Retina (tissue), 1 donor: ENCODE measurements at places on chromosomes 7 and 10.
A peak's percentile ranks its signal among the peaks of the same experiment; 100 is the strongest.

DNA sequence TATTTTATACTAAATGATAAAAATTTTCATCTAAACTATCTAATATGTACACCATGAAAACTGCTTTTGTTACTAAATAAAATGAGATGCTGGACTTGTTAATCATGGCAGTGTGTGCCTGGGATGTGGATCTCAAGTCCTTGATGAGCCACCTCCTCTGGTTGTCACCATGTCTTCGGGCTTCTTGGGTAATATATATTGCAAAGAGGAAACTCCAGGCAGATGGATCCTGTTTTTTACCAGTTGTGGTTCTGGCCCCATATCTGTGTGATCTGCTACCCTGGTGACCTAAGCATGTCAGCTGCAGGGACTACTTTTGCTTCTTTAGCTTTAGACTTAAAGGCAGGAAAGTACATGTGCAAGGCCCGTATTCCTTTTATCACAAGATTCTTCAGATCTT lies 46.2 kb downstream of the TMEM60 start:
- DNase-seq, result no peak

- DNase-seq, result no peak
Measured at GRCh38 chr7:13151978-13152377, 464.5 kb downstream of the ARL4A start.

DNA sequence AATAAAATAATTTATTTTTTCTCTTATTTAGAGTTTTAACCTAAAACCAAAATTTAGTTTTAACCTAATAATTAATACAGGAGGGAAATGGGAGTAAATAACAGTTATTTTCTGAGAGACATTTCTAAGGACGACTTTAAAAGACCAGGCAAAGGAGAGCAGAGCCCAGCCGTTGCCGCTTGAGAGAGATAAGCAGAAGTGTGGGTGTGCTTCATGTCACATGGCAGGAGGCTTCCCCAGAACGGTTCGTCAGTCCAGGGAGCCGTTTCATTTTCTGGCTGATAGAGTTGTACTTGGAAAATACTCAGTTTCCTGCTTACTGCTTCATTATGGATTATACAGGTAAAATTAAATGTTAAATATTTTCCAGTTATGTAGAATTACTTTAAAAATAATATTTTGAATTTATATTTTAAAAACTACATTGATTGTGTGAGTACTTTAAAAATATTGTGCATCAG lies 61.4 kb downstream of the ST7 start:
- no peak for DNase-seq

- no peak for DNase-seq
Measured at GRCh38 chr7:55325371-55325792, 39.8 kb upstream of the LANCL2 start.

- peak; percentile 70 for DNase-seq
Measured at GRCh38 chr10:93630625-93631557, 18.6 kb downstream of the PDE6C start.

GRCh38 chr10:48533540-48533939 lies 71.3 kb downstream of the ARHGAP22 start:
- no peak for DNase-seq
